ENCODE measurements at places on chromosomes 6 and 20.

- H3K27ac ChIP-seq: no peak overlapping the region
- no peaks in the 10 kb centered on the region for H3K36me3 ChIP-seq
- H3K4me1 ChIP-seq: peaks cover 13% of the 10 kb centered on the region
- DNase-seq: no peak
- H3K27me3 ChIP-seq: no peaks in the 10 kb centered on the region
Observed at GRCh38 chr6:143401636-143402370, 48.7 kb downstream of the ADAT2 start.

GRCh38 chr6:52019092-52019491, 68.3 kb downstream of the PKHD1 start:
- H3K4me1 ChIP-seq: no peaks in the 10 kb centered on the region
- no peaks in the 10 kb centered on the region for H3K27me3 ChIP-seq
- H3K4me3 ChIP-seq: no peak overlapping the region
- no peak overlapping the region for H3K27ac ChIP-seq
- no peak for DNase-seq

DNA sequence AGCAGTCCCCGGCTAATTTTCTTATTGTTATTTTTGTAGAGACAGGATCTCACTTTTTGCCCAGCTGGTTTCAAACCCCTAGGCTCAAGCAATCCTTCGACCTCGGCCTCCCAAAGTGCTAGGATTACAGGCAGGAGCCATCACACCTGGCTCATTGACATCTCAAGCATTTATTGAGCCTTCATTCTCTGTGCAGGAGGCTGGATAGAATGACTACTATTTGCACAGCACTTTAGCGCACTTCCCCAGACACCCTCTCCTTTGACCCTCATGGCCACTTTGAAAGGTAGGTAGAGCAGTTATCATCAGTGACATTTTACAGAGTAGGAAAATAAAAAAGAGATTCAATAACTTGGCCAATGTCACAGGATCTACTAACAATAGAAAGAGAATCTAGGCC, 124.0 kb upstream of the STXBP5 start:
- no peak overlapping the region for H3K4me3 ChIP-seq
- DNase-seq: no peak

DNA sequence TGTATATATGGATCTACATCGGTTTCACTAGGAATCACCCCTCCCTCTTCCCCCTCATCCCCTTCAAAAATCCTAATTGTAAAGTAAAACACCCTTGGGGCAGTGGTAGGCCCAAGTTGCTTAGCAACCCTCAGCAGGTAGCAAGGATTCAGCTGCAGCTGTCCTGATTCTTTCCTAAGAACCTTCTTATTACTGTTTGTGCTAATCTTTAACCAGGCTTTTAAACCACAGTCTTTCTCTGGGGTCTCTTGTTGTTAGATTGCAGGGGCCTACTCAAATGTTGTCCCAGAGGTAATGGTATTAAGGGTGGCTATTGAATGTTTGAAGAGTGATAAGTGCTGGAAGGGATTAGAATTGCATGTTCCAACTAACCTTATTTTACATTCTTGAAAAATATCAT, 46.4 kb downstream of the PRL start:
- H3K27ac ChIP-seq: no peak overlapping the region
- H3K27me3 ChIP-seq: no peaks in the 10 kb centered on the region
- no peak overlapping the region for H3K4me3 ChIP-seq
- H3K36me3 ChIP-seq: no peaks in the 10 kb centered on the region
- peaks cover 11% of the 10 kb centered on the region for H3K4me1 ChIP-seq
- no peak for DNase-seq

GRCh38 chr6:91476000-91476399, 889.1 kb upstream of the MAP3K7 start:
- no peak overlapping the region for H3K27ac ChIP-seq
- no peaks in the 10 kb centered on the region for H3K27me3 ChIP-seq
- H3K36me3 ChIP-seq: no peaks in the 10 kb centered on the region

DNA sequence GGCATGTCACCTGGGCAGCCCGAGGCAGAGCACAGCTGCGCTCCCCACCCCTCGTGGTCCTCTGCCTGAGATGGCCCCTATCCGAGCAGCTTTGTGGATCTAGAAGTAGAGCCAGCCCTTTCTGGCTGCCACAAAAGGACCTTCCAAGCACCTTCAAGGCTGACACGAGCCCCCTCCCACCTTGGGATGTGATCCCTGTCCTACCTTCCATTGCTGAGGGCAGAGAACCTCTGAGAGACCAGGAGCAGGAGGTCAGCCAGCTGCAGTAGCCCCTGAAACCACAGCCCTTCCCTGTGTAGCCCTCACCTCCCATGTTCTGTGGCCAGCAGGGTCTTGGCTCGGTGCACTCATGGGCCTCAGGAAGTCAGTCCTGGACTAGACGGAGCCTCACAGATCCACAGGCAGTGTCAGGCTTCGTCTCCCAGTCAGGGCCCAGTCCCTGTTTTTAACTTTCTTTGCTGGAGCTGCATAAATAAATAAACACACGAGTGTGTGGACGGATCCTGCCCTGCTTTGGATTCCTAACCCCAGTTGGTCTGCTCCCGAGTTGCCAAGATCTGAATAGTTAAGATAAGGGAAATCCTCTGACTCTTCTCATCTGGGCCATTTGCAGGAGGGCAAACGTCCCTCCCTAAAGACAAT, 507.7 kb downstream of the PREX1 start:
- H3K27me3 ChIP-seq: no peaks in the 10 kb centered on the region
- DNase-seq: no peak
- no peaks in the 10 kb centered on the region for H3K4me1 ChIP-seq
- H3K36me3 ChIP-seq: no peaks in the 10 kb centered on the region

- H3K27me3 ChIP-seq: no peaks in the 10 kb centered on the region
- no peak overlapping the region for H3K4me3 ChIP-seq
- H3K4me1 ChIP-seq: no peaks in the 10 kb centered on the region
- DNase-seq: no peak
Observed at GRCh38 chr20:15930311-15931305, 642.6 kb downstream of the KIF16B start.

DNA sequence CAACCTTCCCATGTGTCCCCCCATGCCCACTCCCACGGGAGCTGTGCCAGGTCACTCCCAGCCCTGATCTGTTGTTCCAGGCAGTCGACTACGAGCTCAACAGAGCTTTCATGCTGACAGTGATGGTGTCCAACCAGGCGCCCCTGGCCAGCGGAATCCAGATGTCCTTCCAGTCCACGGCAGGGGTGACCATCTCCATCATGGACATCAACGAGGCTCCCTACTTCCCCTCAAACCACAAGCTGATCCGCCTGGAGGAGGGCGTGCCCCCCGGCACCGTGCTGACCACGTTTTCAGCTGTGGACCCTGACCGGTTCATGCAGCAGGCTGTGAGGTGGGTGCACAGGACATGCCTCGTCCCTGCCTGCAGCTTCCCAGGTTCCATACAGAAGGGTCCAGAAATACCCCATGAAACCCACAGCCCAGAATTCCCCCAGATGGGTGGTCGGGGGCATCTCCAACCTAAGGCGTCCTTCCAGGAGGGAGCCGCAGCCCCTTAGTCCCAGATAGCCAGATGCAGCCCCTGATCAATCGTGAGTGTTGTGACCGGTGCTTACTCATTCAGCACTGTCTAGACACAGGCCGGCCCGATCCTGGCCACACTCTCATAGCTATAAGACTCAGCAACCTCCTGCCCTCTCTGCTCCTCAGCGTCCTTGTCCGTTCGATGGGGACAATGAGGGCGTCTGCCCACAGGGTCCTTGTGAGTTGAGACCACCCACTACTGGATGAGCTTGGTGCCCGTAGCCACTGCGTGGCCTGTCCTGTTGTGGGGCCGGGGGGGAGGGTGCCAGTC, 142.1 kb downstream of the TAF4 start:
- no peaks in the 10 kb centered on the region for H3K4me1 ChIP-seq
- H3K27ac ChIP-seq: no peak overlapping the region
- H3K36me3 ChIP-seq: no peaks in the 10 kb centered on the region
- H3K27me3 ChIP-seq: no peaks in the 10 kb centered on the region

DNA sequence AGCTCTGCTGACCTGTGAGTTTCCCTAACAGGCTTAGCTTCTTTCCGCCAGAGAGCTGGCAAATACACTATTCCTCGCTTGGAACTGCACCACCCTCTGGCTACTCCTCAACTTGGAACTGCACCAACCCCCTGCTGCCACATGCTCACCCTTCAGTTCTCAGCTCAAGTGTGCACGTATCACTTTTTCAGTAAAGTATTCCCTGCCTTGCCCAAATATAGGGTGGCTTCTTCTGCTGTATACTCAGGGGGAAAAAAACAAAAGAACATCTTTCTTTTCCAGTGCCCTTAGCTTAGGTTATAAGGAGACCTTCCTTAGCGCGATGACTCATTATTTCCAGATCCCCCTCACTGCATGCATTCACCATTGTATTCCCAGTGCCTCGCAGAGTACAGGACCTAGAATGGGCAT, 21.2 kb downstream of the GNAS-AS1 start:
- no peaks in the 10 kb centered on the region for H3K4me1 ChIP-seq
- no peak overlapping the region for H3K27ac ChIP-seq
- DNase-seq: no peak

GRCh38 chr20:59836767-59837166, 96.7 kb downstream of the SYCP2 start:
- peaks cover 63% of the 10 kb centered on the region for H3K27me3 ChIP-seq
- peaks cover 6% of the 10 kb centered on the region for H3K4me1 ChIP-seq
- H3K4me3 ChIP-seq: no peak overlapping the region
- H3K36me3 ChIP-seq: no peaks in the 10 kb centered on the region
- no peak overlapping the region for H3K27ac ChIP-seq

GRCh38 chr6:138844192-138844591, 48.3 kb downstream of the ECT2L start:
- no peak for DNase-seq
- H3K36me3 ChIP-seq: no peaks in the 10 kb centered on the region
- no peak overlapping the region for H3K4me3 ChIP-seq

GRCh38 chr6:81547149-81547548, 205.3 kb downstream of the TENT5A start:
- H3K27me3 ChIP-seq: no peaks in the 10 kb centered on the region
- H3K4me1 ChIP-seq: no peaks in the 10 kb centered on the region
- no peak overlapping the region for H3K27ac ChIP-seq
- DNase-seq: no peak
- no peaks in the 10 kb centered on the region for H3K36me3 ChIP-seq
- H3K4me3 ChIP-seq: no peak overlapping the region
